ENCODE measurements at places on chromosomes 6 and 20.

GRCh38 chr20:41222296-41222695 lies 85.0 kb downstream of the PLCG1 start:
- no peak for DNase-seq

DNA sequence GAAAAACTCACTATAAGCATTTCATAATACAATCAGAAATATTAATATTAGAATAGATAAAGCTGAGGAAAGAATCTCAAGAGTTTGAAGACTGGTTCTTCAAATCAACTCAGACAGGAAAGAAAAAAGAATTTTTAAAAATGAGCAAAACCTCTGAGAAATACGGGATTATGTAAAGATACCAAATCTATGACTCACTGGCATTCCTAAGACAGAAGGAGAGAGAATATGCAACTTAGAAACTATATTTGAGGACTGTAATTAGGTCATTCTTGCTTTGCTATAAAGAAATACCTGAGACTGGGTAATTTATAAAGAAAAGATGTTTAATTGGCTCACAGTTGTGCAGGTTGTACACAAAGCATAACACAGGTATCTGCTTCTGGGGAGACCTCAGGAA lies 665.1 kb downstream of the RNF144B start:
- DNase-seq, result no peak

DNA sequence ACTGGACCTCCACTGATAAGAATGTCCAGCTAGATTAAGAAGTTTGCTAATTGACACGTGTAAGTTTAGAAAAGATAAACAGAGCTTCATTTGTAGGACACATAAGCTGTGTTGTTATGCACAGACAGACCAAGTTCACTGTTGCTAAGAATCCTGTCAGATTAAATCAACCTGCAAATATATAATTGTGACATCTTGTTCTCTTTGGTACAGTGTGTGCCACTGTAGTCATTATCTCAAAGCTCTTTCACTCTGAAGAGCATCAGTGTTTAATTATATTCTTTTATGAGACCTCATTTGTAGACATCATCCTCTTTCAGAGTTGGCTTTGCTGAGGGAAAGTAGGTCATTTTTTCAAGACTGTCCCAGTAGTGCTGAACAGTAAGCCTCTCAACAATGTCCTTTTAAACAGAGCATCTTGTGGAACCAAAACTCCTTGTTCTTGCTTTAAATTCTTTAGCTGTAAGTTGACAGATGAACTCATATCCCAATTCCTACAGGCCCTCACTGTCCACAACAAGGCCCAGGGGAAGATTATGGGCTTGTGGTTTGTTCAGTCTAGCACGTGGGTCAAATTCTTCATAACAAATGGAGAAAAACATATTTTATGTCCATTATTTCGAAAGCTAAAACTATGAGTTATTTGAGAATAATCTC lies 252.4 kb downstream of the HDGFL1 start:
- no peak for DNase-seq

GRCh38 chr20:57566399-57566798 lies 5.5 kb downstream of the PCK1 start:
- DNase-seq, result no peak

- DNase-seq, result no peak
Measured at GRCh38 chr20:32969356-32970114, 34.7 kb downstream of the SUN5 start.

DNA sequence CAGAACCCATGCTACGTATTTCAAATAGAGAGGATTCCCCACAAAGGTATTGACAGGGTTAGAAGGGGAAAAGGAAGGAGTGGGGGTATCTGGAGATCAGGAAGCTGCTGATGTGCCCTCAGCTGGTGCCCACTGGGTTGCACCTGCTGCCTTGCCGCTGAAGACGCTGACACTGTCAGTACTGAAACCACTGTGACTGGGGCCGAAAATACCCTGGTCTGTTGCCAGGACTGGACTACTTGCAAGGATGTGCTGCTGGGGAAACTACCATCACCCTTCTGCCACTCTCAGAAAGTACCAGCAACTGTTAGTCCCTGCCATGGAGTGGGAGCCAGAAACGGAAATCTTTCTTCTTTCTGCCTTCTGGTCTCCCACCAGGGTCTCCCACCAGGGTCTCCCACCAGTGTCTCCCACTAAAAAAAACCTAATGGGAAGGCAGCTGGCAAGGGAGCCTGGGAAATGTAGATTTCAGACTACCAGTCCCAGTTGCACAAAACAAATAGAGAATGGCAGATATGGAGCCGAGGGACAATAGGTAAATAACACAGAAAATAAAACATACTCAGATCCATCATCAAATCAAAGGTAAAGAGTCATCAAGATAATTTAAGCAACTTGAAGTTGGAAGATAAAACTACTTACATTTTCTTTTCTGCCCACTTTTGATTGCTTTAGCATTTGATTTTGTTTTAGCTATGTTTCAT lies 204.8 kb downstream of the TPBG start:
- no peak for DNase-seq

DNA sequence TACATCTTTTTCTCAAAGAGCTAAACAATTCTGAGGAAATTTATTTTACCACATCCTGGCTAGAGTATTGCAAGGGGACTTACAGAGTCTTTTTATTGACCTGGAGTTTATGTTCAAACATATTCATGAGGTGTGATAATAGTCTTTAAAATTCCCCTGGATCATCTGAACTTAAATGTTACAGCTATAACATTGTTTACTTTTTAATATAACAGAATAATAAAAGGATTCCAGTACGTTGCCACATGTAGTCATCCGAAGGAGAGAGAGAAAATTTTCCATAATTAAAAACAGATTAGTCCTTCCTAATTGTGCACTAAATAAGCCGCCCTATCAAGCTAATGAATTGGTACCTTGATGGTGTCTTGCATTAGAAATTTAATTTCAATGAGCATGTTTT lies 765.4 kb upstream of the MAP3K7 start:
- no peak for DNase-seq

GRCh38 chr20:36086767-36087166 lies 67.8 kb upstream of the EPB41L1 start:
- DNase-seq, result no peak

DNA sequence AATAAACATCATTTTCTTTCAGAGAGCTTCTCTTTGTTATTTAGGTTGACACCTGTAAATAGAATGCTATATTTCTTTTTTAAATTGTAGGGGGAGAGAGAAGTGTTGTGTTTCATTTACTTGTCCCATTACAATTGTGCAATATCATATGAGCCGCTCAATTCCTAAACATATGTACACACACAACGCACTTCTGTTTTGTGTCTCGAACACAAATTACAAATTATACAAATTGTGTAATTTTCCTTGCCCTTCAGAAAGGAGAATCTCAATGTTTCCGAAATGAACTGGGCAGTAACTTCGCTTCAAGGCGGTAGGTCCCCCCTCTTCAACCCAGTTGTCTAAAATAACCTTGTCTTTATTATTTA lies 2.6 kb upstream of the ABT1 start:
- DNase-seq, result no peak

DNA sequence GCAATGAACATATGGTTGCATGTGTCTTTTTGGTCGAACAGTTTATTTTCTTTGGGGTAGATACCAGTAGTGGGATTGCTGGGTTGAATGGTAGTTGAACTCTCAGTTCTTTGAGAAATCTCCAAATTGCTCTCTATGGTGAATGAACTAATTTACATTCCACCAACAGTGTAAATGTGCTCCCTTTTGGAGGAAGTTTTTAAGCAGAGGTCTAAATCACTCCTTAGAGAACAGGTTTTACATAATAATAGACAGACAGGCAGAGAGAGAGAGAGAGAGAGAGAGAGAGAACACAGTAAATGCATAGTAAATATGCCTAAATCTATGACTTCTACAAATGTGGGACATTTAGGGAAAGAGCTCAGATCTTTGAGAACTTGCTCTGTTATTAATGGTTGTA lies 37.6 kb downstream of the GRM1 start:
- DNase-seq, result no peak

GRCh38 chr6:40721271-40721952 lies 134.2 kb upstream of the LRFN2 start:
- no peak for DNase-seq

- no peak for DNase-seq
Measured at GRCh38 chr6:138334000-138334399, 43.7 kb upstream of the SMIM28 start.

DNA sequence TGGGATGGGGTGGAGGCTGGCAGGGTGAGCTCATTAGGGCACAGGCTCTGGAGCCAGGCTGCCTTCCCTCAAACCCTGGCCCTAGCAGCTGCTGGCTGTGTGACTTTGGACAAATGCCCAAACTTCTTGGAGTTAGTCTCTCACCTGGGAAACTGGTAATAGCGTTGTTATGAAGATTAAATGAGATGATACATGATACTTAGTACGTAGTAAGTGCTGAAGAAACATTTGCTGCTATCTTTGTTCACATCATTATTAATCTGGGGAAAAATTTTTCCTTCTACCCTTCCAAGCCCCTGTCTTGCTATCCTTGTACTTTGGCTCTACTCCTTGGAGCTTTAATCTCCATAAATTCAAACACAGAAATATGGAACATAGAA lies 22.3 kb upstream of the PPARD start:
- DNase-seq, result no peak

DNA sequence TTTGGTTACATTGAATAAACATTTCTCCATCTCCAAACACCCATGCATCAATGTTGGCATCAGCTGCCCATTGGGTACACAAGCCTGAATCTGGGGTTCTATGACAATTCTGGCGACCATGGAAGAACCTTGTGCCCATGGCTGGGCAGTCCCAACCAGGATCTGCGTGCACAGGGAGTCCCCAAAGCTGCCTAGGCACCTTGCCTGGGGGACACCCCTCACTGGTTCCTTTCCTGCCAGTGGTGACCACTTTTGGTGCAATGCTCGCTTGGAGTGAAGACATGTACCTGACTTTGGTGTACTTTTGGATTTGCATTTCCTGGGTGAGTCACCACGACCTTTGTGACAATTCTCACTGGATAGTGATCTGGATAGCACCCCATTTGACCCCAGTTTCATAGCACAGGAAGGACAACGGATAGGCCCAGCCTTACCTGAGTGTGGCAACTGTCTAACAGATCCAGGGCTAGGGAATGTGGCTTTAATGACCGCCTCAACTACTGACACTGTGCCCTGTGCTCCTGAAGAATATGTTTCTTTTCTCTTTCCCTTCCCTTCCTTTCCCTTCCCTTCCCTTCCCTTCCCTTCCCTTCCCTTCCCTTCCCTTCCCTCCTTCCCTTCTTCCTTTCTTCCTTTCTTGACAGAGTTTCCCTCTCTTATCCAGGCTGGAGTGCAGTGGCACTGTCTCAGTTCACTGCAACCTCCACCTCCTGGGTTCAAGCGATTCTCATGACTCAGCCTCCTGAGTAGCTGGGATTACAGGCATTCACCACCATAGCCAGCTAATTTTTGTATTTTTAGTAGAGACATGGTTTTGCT lies 7.1 kb downstream of the SPINT3 start:
- DNase-seq, result no peak

- no peak for DNase-seq
Measured at GRCh38 chr6:1949538-1949937, 295.9 kb downstream of the GMDS start.

GRCh38 chr6:228881-229651 lies 63.2 kb upstream of the DUSP22 start:
- no peak for DNase-seq

DNA sequence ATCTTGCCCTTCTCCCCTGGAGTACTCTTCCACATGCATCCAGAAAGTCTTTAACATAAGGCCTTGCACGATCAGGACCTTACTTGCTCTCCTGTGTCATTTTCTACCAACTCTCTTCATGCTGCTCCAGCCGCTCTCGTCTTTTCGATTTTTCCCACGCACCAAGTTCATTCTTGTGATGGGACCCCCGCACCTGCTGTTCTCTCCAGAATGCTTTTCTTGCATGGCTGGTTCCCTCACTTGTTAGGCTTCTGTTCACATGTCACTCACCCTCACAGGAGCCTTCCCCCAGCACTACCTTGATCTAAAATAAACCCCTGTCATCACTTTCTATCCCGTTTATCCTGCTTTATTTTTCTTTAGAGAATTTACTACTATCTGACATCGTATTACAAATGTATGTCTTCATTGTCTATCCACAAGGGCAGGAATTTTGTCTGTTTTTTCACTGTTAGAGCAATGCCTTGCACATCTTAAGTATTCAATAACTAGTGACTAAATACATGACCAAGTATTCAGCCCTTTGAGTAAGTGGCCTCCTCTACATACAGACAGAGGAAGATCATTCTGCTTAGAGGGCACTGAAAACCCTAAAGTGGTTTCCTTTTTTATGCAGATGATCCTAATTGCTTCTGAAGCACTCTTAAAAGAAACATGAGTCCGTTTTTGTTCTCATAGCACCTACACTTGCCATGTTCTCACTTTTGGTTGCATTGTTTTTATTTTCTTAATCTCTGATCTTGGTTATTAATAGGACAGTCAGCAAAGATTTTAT lies 166.9 kb downstream of the SLC16A10 start:
- no peak for DNase-seq

- no peak for DNase-seq
Measured at GRCh38 chr6:26477426-26477825, 19.7 kb downstream of the BTN2A1 start.

- DNase-seq, result no peak
Measured at GRCh38 chr6:132491303-132491702, 21.6 kb downstream of the STX7 start.

DNA sequence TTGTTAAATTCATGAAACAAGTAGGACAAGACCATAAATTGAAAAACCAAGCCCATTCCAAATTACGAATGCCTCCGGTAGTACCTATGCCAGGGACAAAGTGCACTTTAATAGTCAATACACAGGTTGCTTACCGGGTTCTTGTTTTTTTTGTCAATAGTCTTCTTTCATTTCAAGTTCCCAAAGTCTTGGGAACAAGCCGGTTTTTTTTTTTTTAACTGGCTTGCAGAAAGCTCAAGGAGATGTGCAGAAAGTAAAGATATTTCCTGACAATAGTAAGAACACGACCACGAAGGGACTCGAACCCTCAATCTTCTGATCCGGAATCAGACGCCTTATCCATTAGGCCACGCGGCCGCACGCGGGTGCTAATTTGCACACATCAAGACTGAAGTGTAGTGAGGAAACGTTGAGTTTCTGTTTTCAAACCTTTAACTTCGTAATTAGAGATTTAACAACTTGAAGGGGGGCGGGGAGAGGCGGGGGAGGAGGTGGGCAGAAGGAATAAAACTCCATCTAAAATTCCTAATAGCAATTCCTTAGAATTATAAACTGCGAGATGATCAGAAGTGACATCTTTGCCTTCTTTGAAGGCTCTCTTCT lies 181.0 kb downstream of the TRIM27 start:
- DNase-seq, result no peak

- DNase-seq, result no peak
Measured at GRCh38 chr6:107154131-107154800, 39.0 kb upstream of the BEND3 start.

DNA sequence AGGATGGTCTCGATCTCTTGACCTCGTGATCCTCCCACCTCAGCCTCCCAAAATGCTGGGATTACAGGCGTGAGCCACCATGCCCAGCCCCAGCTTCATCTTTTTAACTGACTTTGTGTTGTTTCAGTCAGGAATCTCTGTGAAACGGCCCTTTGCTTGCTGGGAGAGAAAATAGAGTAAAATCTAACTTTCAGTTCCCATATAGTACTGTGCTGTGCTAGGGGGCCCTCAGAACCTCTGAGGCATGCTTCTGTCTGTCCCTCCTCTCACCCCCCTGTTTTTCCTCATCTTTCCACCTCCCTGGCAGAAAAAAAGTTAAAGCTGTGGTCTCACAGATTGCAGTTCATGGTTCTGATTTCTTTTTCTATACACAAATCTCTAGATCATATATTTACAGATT lies 48.4 kb downstream of the LRP11 start:
- no peak for DNase-seq

- DNase-seq, result no peak
Measured at GRCh38 chr6:86789779-86790411, 147.4 kb upstream of the HTR1E start.

GRCh38 chr6:53646606-53647005 lies 18.9 kb downstream of the KLHL31 start:
- no peak for DNase-seq

- no peak for DNase-seq
Measured at GRCh38 chr6:161736781-161737292, 463.0 kb upstream of the AGPAT4 start.

Data from stimulated activated CD4-positive, alpha-beta T cell treated with anti-CD3 and anti-CD28 coated beads, Interleukin-1b, Interleukin-23, amount 100 ng/mL, for 4 hours (primary cell).